Uterus (tissue), 4 donors: ENCODE measurements at places on chromosomes 13 and 19.

DNA sequence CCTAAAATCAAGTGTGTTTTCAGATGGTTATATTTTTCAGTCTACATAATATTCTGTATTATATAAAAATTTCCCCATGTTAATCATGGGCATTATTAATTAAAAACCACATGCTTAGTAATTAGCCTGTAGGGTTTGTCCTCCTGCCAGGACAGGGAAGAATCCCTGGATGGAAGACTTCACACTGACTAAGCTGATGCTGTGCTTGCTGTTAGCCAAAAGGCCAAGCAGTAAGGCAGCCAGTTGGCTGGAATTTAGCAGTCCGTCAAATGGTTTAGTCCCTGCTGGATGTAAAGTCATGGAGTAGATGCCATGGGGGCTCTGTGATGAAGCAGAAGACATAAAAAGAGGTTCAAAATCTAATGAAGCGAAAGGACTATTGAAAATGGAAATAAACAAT, 168.0 kb upstream of the OBI1 start:
- no peak for DNase-seq

GRCh38 chr13:25249001-25249543, 38.2 kb downstream of the MTMR6 start:
- no peak for DNase-seq

- no peak for DNase-seq
Observed at GRCh38 chr13:23510979-23511735, 59.1 kb upstream of the TNFRSF19 start.

DNA sequence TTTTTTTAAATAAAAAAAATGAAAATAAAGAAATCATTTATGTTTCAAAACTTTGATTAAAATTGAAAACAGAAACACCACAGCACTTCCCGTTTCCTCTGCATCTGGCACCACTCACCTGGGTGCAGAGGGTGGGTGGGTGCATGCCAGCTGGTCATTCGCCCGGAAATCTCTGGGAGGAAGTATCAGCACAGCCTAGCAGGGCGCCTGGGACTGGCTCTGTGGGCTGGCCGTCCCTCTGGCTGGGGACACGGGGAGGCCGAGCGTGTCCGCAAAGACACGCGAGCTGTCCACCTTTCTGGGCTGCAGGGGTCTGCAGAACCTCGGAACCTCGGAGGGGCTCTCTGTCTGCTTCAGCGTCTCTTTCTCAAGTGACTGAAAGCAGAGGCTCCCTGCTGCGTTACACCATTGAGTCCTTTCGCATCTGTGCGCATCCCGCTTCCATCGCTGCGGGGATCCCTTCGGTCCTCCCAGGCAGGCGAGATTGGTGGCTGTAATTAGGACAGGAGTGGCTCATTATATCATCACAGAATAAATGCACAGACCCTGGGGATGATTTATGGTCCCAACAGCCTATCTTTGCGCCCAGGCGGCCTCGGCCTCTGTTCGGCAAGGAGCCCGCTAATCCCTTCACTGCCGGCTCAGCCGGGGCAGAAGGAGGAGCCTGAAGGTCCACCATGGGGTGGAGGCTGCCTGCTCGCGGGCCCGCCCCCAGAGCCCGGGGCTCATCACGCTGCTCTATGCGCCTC, 17.2 kb downstream of the CRTC1 start:
- peak; percentile 74 for DNase-seq

- no peak for DNase-seq
Observed at GRCh38 chr19:20273376-20273775, 106.4 kb downstream of the ZNF486 start.

GRCh38 chr13:30895773-30896172, 10.3 kb upstream of the MEDAG start:
- DNase-seq = peak; percentile 69

DNA sequence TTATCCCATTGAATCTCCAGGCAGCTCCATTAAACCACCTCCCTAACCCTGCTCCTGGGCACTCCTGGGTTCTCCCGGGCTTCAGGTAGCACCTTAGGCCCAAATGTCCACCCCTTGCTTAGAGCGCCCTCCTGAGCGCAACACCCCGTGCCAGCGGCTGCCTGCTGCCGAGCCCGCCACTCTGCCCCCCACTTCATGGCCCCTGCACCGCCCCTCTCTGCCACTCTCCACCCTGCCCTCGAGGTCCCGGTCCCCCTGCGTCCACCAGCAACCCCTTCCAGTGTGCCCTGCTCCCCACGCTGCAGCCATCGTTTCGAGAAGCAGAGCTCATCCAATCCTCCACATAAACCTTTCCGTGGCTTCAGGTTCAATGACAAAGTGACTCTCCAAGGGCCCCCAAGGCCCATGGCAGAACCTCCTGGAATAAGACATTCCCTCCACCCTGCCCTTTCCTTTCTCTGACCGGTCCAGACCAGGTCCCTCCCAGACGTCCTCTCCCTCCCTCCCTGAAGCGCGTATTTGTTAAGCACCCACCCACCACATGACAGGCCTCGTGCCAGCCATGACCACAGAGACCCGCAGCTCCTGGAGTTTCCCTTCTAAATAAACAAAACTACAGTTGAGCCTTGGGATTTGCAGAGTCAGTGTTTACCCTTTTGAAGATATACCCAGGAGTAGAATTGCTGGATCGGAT, 66.6 kb downstream of the ARHGEF18 start:
- DNase-seq = no peak

- DNase-seq = no peak
Observed at GRCh38 chr13:95714142-95714832, 37.3 kb downstream of the DNAJC3 start.

DNA sequence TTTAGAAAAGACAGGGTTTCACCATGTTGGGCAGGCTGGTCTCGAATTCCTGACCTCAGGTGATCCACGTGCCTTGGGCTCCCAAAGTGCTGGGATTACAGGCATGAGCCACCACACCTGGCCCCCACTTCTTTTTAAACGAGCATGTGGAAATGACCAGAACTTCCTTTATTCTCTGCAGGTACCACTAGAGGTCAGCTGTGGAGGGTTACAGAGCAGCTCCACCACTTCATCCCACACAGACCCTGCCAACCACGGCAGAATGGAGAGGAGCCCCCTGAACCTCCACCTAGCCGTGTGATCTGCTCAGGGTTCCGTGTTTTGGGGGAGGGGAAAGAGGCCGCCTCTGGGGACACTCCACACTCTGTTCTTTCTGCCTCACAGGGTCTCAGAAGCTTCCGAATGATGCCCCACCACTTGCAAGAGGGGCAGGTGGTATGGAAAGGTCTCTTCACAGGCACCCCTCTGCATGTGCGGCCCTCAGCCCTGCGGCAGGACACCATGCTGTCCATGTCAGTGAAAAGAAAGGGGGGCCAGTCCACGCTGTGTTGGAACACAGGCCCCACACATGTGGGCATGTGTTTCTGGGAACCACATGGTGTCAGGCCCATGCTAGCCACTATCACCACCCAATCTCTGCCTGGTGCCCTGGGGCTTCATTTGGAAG, 465.0 kb downstream of the TSHZ3 start:
- no peak for DNase-seq

DNA sequence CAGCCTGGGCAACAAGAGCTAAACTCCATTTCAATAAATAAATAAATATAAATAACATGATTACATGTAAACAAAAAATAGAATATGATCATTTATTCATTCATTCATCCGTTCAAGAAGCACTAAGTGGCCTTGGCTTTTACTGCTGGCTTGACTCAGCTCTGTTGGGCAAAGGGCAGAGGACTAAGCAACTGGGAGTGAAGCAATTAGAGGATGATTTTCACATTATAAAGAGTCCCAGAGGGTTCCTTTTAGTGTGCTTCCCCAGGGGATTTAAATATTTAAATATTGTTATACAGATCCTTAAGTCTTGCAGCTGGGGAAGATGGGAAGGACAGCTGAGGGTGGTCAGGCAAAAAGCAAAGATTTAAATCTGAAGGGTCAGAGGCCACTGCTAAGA, 34.9 kb upstream of the FLT1 start:
- no peak for DNase-seq

DNA sequence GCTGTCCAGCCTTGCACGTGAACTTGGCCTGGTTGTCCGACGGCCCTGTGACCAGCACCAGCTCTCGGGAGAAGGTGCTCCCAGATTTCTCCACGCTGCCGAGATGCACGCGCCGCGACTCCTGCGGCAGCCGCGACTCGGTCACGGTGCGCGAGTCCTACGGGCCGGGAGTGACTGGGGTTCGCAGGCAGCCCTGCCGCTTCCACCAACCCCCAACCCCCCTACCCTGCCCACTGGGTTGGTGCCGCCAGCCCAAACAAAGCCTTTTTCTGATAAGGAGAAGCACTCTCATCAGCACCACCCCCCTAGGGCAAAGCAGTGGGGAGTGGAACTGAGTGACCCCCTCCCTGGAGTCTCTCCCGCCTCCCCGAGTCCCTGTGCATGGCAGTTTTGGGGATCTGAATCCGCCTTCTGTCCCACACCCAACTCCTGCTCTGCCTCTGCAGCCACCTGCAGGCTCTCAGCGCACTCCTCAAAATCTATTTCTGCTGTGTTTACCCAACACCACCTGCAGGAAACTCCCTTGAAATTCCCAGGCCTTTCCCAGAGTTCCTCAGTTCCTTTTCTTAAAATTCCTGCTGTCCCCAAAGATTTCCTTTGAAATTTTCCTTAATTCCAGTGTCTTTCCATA, 6.2 kb downstream of the NPHS1 start:
- DNase-seq = no peak
